ENCODE measurements at places on chromosomes 6 and 20. TPM values are rescaled to one million over a fixed set of nuclear protein-coding genes. Genes with fewer than 3 reads are reported as not detected.

HLA-DQB1 gene
- not detected for total RNA-seq

ENPP5 gene
- total RNA-seq: not detected

DNA sequence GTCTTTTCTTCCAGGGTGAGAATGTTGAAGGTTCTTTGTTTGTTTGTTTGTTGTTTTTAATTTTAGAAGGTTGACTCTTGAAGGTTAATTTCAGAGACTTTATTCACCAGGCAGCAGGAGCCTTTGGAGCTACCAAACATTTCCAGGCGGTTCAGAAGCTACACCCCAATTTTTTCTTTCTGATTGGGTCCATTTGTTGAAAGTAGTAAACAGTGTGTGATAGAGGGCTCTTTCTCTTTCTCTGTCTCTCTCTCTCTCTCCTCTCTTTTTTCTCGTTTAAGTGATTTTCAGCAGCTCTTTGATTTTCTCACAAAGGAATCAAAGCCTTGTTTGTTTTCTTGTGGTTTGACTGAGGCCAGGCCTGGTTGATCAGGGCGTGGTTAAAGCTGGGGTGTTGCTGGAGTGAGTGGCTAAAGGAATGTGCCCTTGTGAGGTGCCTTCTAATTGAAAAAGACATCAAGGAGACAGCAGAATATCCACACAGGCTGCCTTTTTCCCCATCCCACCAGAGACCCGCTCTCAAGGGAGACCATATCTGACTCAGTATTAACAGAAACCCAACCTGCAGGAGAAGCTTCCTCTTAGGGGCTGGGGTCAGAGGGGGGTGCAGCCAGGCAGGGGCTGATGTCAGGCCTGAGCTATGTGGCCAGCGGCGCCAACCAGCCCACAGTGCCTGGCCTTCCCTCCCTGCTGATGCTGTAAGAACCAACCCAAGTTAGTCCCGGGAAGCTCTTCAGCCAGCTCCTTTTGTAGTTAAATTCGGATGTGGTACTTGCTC lies 40.4 kb upstream of the NAA20 start:
- DNase-seq: peak; percentile 91

- no peak for DNase-seq
These were observed 203.3 kb upstream of the PRDM1 start for GRCh38 chr6:105882828-105883227.

SEMG1 gene
- total RNA-seq: not detected

TSPO2 gene
- not detected for total RNA-seq
